Hepatocyte (in vitro differentiated cells): ENCODE measurements at places on chromosomes 2 and 18.

GRCh38 chr2:145729993-145730770 lies 1210.3 kb upstream of the ZEB2 start:
- no peak for DNase-seq

- DNase-seq: no peak
Measured at GRCh38 chr2:225428360-225428759, 28.9 kb downstream of the NYAP2 start.

GRCh38 chr2:189309331-189309730 lies 129.8 kb upstream of the COL5A2 start:
- no peak for DNase-seq

- no peak for DNase-seq
Measured at GRCh38 chr2:126575631-126576030, 80.3 kb upstream of the GYPC start.

GRCh38 chr2:70536517-70537055 lies 17.0 kb downstream of the TGFA start:
- no peak for DNase-seq

DNA sequence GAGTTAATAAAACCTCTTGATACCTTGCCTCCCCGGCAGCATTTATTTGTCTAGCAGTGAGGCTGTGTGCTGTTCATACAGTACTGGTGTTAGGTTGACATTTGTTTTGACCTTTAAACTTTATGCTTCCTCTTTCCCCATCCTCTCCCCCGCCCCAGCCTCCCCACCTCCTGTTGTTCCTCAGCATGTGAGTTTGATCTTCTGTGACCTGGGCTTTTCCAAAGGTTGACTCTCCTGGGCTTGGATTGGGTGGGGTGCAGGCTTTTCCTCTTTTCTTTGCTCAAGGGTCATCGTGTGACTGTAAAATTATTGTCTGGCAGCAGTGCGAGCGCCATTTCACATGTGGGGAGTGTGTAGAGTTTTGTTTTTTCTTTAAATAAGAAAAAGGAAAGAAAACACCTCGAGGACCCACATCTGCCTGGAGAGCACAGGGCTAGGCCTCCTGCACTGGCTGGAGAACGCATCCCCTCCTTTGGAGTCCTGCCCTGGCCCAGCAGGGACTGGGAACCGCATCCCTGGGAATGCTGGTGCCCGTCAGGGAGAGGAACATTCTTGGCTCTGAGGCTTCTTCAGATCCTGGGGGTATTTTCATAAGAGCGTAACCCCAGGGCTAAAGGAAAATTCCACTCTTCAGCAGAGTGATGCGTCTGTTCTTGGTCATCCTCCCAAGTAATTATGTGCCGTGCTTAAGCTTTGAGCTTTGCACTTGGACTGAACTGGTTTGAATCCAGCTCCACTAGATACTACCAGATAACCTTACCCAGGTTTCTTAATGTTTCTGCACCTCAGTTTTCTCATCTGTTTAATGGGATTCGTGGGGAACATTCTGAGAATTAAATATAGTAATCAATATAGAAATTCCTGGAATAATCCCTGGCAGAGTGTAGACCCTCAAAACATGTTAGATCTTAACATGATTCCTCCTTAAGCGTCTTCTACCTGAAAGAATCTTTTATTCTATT lies 91.5 kb downstream of the SETBP1 start:
- DNase-seq: peak; percentile 28

DNA sequence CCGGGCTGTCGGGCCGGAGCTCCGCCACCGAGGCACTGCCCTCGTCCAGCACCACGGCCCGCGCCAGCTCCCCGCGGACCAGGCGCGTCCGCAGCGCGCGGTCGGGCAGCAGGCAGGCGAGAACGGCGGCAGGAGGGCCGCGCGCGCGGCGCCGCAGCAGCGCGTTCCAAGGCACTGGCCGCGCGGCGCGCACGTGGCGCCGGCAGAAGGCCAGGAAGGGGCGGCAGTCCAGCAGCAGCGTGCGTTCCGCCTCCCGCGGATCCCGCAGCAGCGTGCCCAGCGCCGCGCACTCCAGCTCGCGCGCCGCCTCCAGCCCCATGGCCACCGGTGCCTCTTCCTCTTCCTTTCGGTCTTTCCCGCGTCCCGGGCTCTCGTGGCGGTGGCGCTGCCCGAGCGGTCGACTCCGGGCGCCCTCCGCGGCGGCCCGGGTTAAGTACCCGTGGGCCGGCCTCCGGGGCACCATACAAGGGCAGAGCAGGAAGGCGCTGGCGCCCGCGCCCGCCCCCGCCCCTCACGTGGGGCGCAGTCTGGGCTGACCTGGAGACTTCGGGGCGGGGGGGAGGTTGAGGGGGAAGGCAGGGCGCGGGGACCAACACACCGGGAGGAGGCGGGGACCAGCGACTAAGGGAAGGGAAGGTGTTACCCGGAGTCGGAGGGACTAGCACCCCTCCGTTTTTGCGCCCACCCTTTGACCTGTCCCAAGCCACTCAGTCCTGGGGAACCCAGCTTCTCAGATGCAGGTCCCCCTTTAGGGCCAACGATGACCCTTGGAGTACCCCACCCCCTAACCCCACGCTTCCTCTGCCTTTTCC lies at the start of gene DUSP2:
Gene DUSP2 (minus strand): TSS at position 405 of the 812 bp plus-strand sequence. CDS start 86 bp downstream, at position 319.
- peak; percentile 77 for DNase-seq

- DNase-seq: no peak
Measured at GRCh38 chr2:109481599-109481998, 132.2 kb downstream of the SEPTIN10 start.

DNA sequence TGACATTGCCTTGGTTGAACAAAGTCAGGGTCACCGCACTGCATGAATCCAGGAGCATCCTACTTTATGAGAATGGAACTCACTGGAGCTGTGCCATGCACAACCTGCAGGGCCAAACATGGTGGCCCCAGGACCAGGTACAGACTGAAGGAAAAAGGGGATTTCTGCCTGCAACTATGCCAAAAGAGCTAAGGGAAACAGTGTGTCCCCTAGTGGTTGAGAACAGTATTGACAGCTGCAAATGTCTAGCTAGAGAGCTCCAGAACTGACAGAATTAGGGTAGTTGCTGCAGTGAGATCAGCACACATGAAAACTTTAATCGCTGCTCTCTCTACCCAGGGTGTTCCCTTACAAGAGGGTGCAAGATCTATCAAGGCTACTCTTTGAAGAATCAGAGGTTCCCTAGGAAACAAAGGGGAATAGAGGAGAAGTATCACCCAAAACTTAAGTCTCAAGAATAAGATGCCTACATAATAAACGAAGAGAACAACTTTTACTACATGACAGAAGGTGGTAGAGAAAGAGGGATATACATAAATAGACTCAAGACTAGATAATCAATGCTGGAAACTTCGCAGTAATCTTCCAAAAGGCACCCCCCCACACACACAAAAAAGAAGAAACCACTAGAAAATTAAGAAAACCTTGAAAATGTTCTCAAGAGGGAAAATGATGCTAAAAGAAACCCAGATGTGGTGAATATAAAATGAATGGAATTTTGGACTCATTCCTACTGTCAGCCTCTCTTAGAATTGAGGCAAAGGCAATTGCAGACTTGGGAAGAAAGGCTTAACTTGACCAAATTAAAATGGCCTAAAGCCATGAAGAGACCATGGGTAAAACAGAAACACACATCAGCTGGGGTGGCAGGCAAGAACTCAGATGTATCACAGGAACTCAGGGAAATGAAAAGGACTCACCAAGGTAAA lies 43.6 kb upstream of the IHH start:
- no peak for DNase-seq

DNA sequence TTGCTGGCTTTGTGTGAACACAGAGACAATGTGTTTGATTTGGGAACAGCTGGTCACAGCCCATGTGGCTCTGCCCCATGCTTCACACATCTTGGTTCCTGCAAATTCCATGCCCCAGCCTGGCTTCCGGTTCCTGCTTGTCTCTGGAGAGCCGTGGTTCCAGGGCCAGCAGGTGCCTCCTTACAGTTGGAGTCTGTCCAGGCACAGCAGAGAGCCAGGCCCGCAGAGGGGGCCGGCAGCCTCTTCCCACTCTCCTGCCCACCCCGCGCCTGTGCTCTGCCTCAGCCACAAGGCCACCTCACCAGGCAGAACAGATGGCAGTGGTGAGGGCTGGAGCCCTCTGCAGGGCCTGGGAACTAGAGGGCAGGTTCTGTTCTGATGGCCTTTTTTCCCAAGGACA lies 81.5 kb downstream of the LDLRAD4 start:
- DNase-seq: no peak

GRCh38 chr2:108923736-108924579 lies 65.1 kb downstream of the EDAR start:
- no peak for DNase-seq

DNA sequence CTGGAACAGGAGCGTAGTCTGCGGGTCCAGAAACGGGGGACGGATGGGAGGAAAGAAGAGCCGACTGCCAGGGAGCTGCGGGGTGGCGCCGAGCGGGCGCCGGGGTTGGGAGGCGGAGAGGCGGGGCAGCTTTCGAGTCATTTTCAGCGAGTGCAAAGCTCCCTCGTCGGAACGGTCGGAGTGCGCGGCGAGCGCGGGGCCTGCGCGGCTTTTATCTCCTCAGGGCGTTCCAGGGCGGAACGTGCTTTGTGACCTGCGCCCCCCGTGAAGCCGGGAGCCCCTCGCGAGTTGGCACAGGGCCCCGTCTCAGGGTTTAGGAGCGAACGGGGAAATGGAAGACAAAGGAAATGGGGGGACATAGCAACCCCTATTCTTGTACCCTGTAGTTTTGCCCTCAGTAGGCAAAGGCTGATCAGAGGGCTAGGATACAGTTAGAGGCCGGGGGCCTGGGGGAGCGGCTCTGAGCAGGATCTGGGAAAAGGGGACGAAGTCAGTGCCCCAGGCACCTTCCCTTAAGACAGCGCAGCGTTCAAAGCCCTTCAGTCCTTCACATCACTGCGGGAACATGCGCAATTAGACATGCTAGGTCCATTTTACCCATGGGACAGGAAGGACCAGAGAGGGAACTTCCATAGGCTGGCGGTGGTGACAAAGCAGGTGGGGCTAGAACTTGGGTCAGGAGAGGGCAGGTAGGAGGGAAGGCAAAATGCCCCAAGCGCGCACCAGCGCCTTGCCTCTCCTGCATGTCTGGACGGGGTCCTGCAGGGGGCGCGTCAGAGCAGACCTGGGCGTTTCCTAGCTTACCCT lies 60.1 kb upstream of the IL1RL1 start:
- peak; percentile 68 for DNase-seq

DNA sequence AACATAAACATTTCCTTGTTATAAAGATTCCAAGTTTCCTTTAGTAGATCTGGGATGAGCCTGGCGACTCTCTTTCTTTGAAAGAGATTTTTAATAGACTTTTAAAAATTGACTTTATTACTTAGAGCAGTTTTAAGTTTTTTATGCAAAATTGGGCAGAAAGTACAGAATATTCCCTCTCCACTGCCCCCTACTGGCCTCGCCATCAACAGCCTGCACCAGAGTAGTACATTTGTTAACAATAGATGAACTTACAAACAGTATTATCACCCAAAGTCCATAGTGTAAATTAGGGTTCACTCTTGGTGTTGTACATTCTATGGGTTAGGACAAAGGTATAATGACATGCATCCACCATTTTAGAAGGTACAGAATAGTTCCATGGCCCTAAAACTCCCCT lies 3.9 kb downstream of the MAP3K19 start:
- DNase-seq: no peak

DNA sequence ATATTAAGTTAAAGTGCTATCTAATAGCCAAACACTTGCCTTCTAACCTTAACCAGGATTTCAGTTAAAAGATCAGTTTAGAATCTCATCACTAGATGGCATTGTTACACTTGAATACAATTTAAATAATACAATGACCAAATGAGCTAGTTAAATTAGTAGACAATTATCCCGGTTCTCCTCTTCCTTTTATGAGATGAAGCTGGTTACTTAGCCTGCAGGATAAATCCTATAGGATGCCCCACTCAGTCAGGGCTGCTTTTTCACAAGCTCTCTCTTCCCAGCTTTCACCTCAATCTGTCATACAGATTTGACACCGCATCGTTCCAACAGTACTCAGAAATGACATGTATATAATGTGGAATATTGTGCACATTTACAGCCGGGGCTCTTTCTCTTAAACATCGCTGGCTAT lies 678.8 kb downstream of the KCNJ3 start:
- peak; percentile 30 for DNase-seq

DNA sequence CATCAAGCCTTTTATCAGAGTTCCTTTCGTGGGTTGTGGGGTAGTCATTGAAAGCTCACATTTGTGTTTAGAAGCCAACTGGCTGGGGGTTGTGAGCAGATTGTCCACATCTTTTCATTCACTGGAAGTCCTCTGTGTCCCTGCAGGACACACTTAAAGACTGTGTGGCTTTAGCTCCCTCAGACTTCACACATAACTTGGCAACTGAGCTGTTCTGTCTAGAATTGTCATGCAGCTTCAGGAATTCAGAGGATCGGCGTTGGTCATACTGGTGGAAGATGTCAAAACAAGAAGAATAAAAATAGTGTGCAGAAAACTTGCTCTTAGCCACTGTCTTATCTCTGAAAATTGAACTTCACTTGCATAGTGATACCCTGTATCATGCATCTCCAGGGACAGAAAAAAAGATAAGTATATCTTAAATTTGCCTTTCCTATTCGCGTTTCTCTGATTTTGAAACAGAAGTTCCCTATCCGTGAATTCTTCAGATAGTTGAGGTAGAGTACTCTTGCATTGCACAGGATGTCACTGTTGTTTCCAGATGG lies 49.6 kb downstream of the TRAPPC12 start:
- no peak for DNase-seq

DNA sequence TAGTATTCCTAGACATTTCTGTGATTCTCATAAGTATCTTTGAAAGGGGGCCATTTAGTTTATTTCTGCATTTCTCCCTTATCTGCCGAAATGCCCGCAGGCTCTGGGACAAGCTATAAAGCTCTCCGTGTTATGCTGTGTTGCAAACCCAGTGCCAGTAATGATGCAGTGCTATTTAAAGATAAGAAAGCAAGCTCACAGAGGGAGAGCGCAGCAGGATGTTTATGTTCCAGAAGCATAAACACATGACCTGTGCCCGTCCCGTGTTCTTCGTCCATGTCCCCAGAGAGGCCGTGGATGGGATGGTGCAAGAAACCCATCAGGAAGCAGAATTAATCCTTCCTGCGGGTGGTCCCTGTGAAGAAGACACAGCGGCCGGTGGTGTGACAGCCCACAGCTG lies 99.4 kb downstream of the NEDD4L start:
- DNase-seq: peak; percentile 67

- DNase-seq: no peak
Measured at GRCh38 chr2:206160807-206161179, 1.1 kb downstream of the EEF1B2 start.

DNA sequence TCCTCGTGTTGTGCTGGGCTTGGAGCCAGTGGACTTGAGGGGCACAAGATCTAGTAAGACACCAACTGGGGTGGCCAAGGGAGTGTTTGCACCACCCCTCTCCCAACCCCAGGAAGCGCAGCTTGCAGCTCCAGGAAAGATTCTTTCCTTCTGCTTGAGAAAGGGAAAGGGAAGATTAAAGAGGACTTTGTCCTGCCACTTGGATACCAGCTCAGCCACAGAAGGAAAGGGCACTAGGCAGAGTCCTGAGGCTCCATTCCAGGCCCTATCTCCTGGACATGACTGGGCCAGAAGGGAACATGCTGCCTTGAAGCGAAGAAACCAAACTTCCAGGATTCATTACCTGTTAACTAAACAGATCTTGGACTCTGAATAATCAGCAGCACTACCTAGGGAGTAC lies 44.9 kb upstream of the UGP2 start:
- DNase-seq: no peak
